Hematopoietic multipotent progenitor cell treated with erythropoietin and hydrocortisone succinate and interleukin-3 and kit ligand, for 15 days (in vitro differentiated cells): ENCODE measurements at places on chromosomes 2 and 18.

- no peak for DNase-seq
Measured at GRCh38 chr2:158357699-158358098, 98.9 kb downstream of the CCDC148 start.

DNA sequence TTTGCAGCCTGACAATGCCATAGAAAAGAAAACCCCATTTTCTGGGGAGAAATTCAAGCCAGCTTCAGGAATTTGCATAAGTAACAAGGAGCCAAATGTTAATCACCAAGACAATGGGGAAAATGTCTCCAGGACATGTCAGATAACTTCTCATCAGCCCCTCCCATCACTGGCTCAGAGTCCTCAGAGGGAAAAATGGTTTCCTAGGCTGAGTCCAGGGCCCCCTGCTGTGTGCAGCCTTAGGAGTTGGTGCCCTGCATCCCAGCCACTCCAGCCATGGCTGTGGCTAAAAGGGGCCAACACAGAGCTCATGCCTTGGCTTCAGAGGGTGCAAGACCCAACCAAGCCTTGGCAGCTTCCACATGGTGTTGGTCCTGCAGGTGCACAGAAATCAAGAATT is 63.7 kb upstream of the FANCL start:
- DNase-seq, result no peak

- no peak for DNase-seq
Measured at GRCh38 chr18:23058746-23059415, 76.4 kb upstream of the CABLES1 start.

DNA sequence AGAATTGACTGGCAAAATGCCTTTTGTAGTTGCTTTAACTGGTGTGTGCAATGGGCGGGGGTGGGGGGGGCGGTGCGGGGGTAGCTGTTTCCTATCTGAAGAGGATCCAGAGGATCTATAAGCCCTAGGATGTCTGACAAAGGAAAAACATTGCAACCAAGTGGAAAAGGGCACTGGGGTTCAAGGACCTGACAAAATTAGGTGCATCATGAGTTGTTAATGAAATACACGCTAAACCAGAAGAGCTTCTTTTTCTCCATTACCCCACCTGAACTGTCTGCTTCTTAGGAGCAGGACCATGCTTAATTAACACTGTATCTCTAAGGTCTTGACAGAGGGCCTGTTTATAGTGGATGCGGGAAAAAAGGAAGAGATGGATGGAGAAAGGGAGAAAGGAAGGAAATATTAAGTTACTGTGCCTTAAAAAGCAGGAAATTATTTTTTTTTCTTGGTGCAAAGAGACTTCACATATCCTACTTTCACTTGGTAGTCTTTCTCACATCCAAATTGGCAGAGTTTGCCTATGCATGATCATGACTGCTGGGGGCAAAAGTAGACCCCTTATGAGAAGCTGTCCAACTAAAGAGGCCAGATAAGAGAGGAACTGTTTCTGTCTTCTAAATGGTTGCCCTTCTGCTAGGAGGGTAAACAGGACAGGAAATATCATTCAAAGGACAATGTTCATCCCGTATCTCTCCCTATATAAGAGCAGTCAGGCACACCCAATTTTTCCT is 4.6 kb downstream of the RND3 start:
- DNase-seq, result no peak

DNA sequence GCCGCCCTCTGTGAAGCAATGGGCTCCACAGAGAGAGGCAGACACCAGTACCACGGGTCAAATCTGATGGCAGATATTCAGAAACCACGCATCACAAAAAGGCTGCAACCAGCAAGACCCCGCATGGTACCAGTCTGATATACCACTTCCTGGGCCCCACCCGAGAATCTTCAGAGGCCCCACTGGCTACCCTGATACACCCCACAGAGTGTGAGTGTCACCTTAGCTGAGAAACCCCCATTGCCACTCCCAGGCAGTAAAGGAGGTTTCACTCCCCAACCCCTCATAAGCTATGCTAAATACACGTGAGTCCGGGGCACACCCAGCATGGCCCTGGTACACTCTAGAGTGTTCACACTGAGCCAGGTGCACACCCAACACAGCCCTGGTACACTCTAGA is 160.0 kb downstream of the EIPR1 start:
- no peak for DNase-seq

DNA sequence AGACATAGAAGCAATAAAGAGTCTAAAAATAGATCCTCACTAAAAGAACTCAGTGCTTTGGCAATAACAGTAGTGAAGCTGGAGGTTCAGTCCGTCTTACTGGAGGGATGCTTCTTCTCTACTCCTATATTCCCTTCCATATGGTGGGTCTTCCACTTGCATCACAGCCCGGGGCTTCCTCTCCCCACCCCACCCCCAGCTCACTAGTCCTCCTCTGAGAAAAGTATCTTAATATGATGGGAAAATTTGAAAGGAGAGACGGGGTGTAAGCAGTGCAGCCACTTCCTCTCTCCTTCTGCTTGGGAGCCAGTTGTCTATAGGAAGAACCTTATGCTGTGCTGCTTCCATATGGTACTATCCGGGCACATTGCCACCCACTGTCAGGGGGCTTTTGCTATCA is 57.2 kb upstream of the SPOPL start:
- DNase-seq, result no peak

DNA sequence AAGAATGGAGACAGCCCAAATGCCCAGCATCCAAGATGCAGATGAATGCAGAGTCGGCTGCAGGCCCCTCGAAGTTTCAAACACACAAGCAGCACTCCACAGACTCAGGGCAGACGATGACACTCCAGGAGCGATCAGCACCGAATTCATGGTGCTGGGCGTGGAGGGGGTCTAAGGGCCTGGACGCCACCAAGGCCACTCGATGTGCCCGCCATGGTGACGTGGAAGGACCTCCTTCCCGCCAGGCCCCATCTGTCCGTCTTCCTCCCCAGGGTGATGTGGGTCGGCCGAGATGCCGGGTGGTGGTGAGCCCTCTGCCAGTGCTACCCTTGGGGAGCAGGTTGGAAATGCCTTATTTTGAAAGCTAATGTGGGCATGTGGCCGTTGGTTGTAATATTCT is 9.4 kb downstream of the KIF1A start:
- no peak for DNase-seq

GRCh38 chr2:135586148-135586547 is 54.9 kb downstream of the R3HDM1 start:
- DNase-seq, result no peak
